ENCODE measurements at places on chromosomes 3 and 15.

GRCh38 chr3:66483409-66483906, 17.4 kb downstream of the LRIG1 start:
- DNase-seq = no peak

- no peak for DNase-seq
Observed at GRCh38 chr15:59995568-59996297, 8.4 kb upstream of the FOXB1 start.

DNA sequence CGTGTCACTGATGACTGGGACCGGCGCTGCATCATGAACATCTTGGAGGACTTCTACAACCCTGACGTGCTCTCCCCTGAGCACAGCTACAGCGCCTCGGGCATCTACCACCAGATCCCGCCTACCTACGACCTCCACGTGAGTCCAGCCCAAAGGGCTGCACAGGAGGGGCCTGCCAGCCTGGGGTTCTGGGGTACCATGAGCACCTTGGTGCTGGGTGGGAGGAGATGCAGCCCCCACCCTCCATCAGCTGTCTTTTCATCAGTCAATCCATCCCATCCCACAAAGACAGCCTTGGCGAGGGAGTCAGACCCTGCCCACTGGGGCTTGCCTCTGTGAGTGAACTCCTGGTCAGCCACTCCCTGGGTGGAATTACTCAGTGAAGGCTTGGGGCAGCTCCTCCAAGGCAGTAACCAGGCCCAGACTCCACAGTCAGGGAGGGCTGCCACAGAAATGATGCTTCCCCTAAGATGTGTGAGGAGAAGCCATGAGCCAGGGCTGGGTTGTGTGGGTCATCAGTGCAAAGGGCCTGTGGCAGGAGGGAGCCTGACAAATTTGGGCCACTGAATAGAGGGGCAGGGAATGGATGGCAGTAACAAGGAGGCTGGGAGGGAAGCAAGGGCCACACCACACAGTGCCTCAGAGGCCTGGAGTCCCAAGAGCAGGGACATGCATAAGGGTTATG, 47.9 kb downstream of the SEMA3G start:
- DNase-seq = no peak

DNA sequence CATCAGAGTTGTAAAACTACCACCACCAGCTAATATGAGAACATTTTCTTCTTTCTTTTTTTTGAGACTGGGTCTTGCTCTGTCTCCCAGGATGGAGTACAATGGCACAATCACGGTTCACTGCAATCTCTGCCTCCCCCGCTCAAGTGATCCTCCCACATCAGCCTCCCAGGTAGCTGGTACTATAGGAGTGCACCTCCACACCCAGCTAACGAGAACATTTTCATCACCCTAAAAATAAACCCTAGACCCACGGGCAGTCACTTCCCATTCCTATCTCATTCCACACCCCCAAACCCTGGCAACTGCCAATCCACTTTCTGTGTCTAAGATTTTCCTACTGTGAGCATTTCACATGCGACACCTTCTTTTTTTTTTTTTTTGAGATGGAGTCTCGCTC, 130.9 kb downstream of the ATP10A start:
- DNase-seq = no peak

- DNase-seq = no peak
Observed at GRCh38 chr15:65789759-65790425, 2.2 kb downstream of the DENND4A start.

GRCh38 chr3:143224716-143225115, 105.1 kb downstream of the CHST2 start:
- DNase-seq = no peak

DNA sequence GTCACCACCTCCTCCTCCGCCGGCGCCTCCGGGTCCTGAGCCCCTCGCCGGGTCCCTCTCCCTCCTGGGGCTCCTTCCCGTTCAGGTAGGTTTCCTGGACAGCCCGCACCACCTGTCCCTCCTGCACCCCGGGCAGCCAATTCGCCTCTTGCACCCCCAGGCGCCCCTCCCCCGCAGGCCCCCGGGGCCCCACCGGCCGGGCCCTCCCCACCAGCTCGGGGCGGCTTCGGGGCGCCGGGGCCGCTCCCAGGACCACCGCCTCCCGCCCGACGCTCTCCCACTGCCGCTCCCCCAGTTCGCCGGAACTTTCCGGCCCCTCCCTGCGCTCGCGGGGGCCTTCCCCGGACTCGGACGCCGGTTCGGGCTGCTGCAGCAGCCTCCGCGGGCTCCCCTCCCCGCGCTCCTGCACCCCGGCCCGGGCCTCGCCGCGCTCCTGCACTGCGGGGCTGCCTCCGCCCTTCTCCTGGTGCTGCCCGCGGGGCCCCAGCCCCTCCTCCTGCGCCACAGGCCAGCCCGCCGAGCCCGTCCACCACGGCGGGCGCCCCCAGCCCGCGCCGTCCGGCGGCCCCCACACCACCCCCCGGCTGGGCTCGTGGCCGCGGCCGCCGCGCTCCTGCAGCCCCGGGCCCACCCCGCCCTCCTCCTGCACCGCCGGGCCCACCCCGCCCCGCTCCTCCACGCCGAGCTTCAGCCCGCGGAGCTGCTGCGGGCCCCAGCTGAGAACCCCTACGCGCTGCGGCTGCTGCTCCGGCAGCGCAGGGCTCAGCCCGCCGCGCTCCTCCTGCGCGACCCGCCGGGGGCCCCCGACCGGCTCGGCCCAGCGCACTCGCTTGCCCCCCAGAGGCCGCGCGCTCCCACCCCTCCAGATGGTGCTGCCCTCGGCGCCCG, 587 bp upstream of the TNK2 start:
- DNase-seq = no peak

- DNase-seq = no peak
Observed at GRCh38 chr3:13347390-13347950, 72.7 kb downstream of the NUP210 start.

DNA sequence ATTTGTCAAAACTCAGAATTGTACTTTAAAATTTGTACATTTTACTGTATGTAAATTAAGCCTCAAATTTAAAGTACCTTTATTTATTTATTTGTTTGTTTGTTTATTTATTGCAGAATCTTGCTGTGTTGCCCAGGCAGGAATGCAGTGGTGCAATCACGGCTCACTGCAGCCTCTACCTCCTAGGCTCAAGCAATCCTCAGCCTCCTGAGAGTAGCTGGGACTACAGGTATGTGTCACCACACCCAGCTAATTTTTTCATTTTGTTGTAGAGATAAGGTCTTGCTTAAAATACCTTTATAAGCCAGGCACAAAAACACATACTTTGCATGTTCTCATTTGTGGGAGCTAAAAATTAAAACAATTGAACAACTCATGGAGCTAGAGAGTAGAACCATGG, 37.4 kb downstream of the CHST14 start:
- no peak for DNase-seq

DNA sequence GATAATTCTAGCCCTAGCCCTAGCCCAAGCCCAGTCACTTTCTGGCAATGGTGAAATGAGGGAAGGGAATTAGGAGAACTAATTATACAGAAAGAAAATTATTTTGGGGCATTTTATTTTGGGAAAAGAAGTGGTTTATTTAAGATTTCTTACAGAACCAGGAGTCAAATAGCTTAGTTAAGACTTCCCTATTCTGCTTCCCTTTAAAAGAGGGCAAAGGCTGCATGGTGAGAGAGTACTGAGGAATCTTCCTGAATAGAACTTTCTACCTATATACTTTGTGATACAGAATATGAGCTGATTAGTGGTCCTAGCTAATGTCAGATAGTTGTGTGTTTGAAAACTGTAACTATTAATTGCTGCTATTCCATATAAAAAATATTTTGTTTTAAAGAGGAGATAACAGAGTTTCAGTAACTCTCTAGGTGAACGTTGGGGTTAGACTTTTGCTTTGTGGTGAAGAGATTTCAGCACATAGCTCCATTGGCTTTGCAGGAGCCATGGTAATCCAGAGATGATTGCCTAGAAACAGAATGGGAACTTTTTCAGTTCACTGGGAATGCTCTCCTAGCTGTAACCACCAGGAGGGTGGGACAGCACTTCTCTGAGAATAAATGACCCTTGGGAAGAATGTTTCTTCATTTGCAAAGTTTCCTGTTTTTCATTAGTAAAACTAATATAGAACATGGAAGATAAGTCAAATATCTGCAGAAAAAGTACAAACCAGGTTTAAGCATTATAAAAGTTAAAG, 5.3 kb upstream of the GCSAM start:
- no peak for DNase-seq

Data from stimulated activated CD8-positive, alpha-beta memory T cell treated with anti-CD3 and anti-CD28 coated beads, Interleukin-15, amount 100 ng/mL, for 1 hour (primary cell).